ENCODE measurements at places on chromosomes 2 and 18.

DNA sequence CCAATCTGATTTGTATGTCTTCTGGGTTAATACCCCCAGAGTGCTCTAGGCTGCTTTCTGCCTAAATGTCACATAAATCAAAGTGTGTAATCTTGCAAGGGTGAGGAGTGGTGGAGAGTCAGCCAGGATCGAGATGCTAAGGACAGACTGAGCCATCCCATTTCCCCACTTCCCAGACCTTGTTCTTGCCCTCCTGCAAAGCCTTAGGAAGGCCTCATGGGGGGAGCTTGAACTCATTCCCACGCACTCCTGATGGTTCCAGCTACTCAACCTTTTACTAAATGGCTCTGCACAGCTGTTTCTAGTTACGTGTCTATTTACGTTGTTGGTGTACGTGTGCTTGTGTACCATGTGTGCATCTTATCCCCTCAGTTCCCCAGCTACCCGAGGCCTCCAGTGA, 423.6 kb upstream of the TNP1 start:
- no peak for DNase-seq

DNA sequence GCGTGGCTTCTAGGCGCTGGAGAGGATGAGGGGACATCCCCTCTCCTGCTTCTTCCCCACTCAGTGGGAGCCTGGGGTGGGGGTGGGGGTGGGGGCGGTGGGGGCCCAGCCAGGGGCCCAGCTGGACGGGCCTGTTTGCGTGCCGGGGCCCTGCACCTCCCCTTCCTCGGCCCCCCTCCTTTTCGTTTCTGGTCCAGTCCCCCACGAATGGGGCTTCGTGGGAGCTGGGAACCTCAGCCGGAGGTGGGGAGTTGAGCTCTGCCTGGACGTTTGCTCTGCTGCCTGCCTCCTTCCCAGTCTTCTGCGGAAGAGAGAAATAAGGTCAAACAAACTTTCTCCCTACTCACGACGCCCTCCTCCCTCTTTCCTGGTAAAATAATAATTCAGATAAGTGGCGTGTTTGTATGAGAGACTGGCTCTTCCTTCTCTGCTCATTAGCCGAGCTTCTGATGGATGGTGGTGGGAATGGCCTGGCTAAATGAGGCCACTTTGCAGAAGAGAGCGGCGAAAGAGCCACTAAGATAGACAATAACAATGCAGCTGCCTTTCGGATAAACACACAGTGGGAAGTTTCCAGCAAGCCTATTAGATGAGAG, 782 bp downstream of the MTA3 start:
- peak; percentile 72 for DNase-seq

GRCh38 chr18:64474255-64474654, 325.4 kb upstream of the LINC00305 start:
- DNase-seq = no peak

- peak; percentile 9 for DNase-seq
These were observed 76.5 kb downstream of the CCDC102B start for GRCh38 chr18:68874361-68874760.

- DNase-seq = peak; percentile 26
These were observed 37.6 kb downstream of the RMC1 start for GRCh38 chr18:23540867-23541266.

- no peak for DNase-seq
These were observed 34.4 kb downstream of the TRIP12 start for GRCh38 chr2:229887441-229887840.

GRCh38 chr2:15687720-15688119, 96.1 kb downstream of the DDX1 start:
- no peak for DNase-seq

DNA sequence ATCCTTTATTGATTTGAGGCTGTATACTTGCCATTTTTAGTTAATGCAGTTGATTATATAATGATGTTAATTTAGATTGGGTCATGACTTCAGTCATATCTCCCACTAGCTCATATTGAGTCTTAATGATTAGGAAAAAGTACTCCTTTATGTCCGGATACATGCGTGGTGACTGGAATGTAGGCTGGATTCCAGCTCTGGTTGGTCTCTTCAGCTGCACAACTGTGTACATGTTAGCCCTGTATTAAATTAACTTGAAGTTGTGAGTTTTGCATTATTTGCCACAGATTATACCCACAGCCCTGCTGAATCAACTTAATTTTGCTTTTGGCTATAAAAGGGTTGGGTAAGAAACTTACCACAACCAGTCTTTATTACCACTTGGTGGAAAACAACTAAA, 22.5 kb downstream of the MOB4 start:
- DNase-seq = peak; percentile 17

DNA sequence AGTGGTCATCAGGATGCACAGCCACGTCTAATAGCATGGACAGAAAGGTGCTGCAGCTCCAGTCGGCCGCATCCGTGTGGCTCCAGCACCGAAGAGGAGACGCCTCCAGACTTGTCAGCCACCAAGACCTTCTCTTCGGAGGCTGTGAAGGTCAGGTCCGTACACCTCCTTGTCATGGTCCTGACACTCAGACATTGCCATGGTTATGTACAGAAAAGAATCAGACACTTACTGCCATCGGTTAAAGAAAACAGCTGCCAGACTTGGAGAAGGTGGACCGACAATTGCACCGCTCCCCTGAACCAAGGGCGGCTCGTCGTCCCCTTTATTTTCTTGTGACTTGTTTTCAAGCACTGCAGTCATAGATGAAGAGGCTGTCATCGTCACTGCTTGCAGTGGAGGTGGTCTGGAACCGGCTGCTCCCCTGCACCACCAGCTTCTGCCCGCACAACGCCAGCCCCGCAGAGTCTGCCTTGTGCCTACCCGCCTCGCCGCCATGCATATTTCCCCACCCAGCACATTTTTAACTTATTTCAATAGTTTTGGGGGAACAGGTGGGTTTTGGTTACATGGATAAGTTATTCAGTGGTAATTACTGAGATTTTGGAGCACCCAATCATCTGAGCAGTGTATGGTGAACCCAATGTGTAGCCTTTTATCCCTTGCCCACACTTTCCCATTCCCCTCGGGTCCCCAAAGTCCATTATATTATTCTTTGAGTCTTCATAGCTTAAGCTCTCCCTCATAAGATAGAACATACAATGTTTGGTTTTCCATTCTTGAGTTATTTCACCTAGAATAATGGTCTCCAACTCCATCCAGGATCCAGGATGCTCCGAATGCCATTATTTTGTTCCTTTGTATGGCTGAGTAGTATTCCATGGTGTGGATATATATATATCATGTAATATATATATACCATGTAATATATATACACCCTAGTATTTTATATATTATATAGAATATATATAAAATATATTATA, 18.1 kb downstream of the FBXO48 start:
- no peak for DNase-seq

GRCh38 chr2:68151037-68151436, 6.7 kb upstream of the PNO1 start:
- DNase-seq = no peak

- DNase-seq = peak; percentile 72
These were observed 21.0 kb upstream of the PTMA start for GRCh38 chr2:231687133-231687852.

GRCh38 chr2:20838016-20838415, 15.1 kb upstream of the LDAH start:
- no peak for DNase-seq

DNA sequence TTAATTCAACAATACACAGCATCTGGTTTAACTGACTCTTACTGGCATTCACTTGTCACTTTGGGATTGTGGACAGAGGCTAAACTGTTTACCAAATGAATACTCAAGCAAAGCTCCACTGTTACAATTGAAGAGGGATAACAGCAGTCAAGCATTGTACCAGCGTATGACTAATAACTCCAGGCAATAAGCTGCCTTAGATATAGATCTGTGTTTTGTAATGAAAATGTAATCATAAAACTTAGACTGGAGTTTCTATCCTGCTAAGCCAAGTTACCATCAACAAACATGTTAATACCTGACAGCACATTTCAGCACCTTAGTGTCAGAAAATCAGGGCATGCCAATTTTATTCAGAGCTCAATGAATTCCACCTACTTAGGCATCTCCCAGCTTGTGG, 889.5 kb downstream of the EPHA4 start:
- DNase-seq = no peak

DNA sequence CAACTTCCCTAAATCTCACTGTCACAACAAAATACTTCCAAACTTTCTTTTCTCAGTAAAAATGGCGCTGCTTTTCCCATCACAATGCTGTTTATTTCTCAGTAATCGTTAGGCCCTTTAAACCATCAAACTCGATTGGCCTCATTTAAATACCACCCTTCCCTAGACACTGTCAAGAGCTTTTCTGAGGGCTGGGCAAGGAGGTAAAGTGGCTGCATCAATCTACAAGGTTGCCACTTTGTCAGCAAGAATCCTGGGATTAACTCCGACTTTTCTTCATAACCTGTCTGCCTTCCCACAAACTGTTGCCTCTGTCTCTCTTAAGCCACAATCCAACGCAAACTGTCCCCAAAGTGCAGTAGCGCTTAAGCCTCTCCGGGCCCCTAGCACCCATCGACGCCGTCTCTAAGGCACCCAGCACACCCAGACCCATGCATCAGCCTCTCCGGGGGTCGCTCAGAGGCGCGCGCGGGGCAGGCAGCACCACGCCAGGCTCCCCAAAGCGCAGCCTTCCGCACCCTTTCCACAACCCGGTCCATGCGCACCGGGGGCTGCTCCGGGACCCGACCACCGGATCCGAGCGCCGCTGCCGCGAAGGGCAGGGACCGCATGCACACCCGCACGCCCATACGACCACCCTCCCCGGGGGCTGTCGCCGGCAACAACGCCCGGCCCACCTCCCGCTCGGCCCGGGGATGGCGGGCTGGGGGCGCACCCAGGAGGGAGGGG, 683 bp downstream of the MBOAT2 start:
- peak; percentile 56 for DNase-seq

All from stomach (tissue), 19 donors.